ENCODE measurements at places on chromosomes 5 and 9.
A peak's percentile ranks its signal among the peaks of the same experiment; 100 is the strongest.

GRCh38 chr9:14405176-14405706, 91.3 kb upstream of the NFIB start:
- no peak for DNase-seq

DNA sequence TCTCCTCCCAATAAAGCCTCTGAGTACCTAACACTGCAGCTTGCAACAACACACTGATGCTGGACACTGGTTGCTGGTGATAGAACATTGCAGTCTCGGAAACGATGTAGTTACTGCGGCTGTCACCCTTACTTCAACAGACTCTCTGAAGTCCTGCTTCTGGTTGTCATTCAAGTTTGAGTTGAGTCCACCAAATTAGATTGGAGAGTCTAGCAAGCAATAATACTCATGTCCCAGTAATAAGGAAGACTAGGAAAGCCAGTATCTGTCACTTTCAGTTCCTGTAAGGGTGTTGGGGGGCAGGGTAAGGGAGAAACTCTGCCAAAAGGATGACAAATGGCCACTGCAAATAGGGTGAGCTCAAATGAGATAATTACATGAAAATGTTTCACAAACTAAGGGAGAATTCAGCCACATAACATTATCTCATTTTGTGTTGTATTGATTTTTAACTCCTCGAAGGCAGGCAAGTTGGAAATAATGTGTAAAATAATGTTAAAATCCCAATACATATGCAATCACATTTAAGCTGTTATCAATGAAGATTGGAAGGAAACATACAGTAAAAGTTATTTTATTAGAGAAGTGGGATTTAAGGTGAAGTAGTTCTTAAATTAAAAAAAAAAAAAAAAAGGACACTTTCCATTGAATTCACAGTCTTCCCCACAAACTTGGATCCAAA, 849 bp upstream of the IFT74 start:
- no peak for DNase-seq

GRCh38 chr5:106843812-106844416, 826.8 kb downstream of the EFNA5 start:
- peak; percentile 8 for DNase-seq

DNA sequence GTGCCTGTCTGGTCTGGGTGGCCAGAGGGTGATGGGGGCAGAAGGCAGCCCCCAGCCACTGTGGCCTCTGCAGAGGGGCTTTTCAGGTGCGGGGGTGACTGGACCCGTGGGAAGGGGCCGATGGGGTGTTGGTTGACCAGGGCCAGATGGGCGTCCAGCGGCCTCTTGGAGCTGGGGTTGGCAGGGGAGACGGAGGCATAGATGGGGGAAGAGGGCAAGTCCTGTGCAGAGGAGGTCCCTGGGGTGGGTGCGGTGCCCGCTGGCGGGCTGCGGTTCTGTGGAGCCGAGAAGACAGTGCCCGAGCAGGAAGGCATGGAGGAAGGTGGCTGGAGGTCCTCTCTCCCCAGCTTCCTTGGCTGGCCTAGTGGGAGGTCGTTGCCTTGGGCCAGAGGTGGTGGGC, 18.7 kb upstream of the AKNA start:
- DNase-seq = no peak

- no peak for DNase-seq
Observed at GRCh38 chr9:137149363-137149762, 10.4 kb downstream of the GRIN1 start.

GRCh38 chr9:20407013-20407412, 215.3 kb downstream of the MLLT3 start:
- no peak for DNase-seq

- no peak for DNase-seq
Observed at GRCh38 chr5:66230551-66230950, 86.5 kb downstream of the SREK1 start.

DNA sequence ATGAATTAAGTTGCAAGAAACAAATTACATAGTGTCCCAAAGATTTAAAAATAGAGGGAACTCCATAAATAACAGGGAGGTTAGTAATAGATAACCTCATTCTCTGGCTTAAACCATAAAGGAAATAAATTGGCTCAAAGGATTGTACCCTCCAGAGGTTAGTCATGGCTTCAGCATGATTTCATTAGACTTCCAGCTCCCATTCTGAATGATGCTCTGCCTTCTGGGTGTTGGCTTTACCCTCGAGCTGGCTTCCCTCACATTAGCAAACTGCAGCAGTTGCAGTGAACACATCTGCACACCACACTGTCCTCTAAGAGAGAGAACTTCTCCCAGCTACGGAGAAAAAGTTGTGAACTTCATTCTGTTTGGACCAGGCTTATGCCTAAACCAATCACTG, 70.4 kb downstream of the RGS7BP start:
- DNase-seq = no peak

- no peak for DNase-seq
Observed at GRCh38 chr9:76166526-76166925, 227.7 kb downstream of the RFK start.

DNA sequence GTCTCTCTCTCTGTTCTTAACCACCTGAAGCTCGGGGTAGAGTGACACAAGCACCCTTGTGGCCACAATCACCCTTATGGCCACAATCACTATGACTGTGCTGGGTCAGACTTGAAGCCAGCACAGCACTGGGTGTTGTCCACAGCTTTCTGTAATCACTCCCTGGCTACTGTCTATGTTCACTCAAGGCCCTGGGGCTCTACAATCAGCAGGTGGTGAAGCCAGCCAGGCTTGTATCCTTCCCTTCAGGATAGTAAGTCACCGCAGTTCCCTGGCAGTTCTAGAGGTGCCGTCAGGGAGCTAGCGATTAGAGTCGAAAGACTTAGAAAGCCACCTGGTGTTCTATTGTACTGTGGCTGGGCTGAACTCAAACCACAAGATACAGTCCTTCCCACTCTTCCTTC, 44.2 kb downstream of the GDA start:
- no peak for DNase-seq

- DNase-seq = no peak
Observed at GRCh38 chr5:59299006-59299405, 594.5 kb downstream of the PDE4D start.

- no peak for DNase-seq
Observed at GRCh38 chr5:72692231-72692637, 124.2 kb upstream of the TNPO1 start.

DNA sequence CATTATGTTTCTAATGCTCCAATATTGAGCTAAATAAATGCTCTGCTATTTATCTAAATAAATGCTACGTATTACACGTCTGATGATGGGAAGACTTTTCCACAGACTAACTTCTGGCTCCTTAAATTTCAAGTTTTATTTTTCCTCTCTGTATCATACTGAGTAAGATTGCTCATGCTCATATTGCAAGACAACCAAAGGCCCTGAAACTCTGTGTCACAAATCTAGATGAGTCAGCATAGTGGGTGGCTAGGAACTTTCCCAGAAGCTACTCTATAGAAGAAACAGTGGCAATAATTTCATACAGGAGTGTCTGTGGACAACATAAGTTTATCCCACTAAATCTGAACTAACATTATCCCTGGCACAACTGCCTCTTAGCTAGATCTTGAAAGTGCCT, 53.0 kb upstream of the RFX3 start:
- no peak for DNase-seq

DNA sequence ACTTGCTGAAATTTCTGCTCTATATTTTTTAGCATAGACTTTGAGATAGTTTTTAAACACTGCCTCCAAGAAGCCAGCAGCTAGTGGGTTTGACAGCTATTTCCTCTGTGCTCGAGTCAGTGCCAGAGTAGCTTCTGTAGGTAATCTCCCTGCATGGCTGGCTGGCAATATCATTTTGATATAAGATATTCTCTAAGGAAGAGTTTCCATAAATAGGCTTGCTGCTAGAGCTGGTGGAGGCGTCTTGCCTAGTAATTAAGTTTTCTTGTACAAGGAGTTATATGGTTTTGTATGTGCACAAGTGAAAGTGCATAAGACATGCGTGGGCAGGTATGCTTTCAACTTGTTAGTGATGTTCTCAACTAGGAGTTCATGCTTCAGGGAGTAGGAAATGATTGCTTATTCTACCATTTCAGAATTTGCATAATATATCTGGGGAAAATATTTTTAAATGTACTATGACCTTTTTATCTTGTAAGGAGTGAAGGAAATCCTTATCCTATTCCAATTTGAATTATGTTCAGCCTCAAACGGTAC, 74.1 kb upstream of the CCL21 start:
- DNase-seq = no peak

DNA sequence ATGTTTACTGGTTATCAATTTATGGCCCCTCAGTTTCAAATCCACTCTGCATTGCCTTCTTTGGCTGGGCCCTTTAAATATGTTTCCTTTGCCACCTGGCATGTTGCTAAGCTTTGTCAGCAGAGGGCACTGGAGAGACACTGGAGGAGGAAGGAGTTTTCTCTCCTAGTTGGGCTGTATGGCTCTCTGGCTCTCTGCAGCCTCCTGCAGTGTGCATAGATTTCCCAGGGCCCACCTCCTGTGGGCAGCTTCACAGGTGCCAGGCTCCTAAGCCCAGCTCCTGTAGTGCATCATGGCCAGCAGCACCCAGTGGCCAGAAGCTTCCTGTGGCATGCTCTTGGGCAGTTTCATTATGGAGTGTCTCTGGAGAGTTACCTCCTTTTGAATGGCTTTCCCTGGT, 23.3 kb downstream of the CAVIN4 start:
- DNase-seq = peak; percentile 83

- no peak for DNase-seq
Observed at GRCh38 chr9:121878271-121878822, 214.8 kb downstream of the TTLL11 start.

DNA sequence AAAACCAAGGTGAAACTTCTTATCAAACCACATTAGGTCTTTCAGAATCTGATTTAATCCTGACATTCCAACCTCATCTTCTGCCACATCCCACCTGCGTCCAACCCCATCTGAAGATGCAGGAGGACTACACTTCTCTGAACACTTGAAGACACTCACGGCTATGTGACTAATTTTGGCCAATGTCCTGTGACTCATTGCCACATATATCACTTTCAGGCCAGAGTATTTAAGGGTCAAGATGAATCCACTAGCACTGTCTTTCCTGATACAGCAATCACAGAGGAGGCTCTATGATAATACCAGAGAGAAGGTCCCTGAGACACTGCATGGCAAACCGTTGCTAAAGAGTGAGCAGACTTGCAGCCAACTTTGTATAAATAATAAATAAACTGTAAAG, 323.4 kb downstream of the NR2F1-AS1 start:
- no peak for DNase-seq

- DNase-seq = no peak
Observed at GRCh38 chr5:101346447-101346846, 443.4 kb upstream of the ST8SIA4 start.

DNA sequence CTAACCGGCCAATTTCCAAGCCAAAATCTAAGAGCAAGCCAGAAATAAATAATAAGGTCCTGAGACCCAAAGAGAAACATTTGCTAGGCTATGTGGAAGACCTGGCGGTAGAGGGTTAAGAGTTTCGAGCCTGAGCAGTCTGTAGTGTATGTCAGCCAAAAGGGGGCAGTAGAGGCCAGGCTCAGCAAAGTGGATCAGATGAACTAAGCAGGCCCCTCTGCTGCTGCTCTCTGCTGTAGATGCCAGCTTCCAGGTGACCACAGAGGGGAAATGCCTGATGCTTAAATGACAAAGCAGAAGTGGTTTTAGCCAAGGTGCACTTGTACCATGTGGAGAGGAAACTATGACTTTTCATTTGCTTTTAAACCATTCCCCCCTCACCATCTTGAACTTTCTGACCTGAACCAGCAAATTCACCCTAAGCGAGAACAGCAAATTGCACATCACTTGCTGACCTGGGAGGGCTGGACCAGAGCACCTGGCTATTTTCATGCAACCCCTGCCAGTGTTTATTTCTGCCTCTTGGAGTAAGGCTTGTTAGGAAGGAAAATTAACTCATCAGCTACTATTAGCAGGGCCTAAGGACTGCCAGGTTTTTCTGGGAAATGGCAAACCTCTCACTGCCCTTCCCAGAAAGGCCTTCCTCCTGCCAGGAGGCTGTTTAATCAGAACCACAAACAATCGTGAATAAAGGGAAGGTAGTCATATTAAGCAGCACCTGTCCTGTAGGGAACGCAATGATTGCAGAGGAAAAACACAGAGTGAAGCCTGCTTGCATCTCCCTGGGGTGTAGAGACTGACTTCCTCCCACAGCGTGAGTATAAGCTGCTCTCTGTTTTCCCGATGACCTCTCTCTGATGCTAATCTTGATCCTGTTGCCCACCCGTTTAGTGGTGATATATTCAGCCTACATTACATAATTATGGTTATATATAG, 818.2 kb downstream of the TLR4 start:
- peak; percentile 66 for DNase-seq

GRCh38 chr9:85089188-85089969, 419.9 kb downstream of the NTRK2 start:
- no peak for DNase-seq

DNA sequence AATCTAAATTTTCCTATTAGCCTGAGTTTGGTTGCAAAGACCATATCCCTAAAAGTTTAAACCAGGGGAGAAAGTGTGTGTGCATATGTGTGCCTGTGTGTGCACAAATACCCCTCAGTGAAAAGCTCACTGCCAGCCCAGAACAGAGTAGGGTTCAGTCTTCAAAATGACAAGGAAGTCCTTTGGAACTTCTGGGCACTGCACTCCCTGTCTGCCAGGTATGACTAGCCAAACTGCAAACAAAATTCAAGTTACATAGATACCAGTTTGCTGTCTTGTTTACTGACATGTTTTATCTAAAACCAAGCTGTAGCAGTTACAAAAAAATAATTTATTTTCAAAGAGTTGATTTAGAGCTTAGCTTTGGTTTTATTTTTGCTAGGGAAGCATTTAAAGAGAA, 100.1 kb downstream of the ARHGEF28 start:
- no peak for DNase-seq

DNA sequence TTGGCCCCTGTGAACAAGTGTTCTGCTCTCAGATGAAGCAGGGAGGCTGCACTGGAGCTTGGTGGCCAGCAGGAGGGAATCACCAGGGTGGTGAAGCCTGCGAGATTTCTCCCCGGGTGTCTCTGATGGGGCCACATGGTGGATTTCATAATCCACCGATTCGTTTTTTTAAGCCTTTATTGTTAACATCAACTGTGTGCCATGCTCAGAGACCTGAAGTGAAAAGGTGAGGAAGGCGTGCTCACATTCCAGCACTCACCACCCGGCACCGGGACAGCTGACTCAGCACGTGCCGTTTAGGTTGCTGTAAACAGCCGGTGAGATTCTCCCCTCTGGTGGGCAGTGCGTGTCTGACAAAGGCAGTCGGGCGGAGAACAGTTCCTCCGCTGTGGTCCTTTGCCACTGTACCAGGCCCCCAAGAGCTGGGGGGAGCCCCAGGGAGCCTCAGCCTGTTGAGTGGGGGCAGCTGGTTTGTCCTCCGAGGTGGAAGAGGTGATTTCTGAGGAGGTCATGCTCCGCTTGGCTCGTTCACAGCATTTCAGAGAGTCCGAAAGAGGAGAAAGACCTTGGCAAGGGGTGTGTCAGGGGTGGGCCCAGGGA, 12.7 kb upstream of the AHRR start:
- no peak for DNase-seq

- DNase-seq = no peak
Observed at GRCh38 chr5:43348207-43348606, 35.0 kb upstream of the HMGCS1 start.

GRCh38 chr5:1285883-1286291, 9.0 kb downstream of the TERT start:
- no peak for DNase-seq

GRCh38 chr5:37739817-37740261, 100.0 kb downstream of the GDNF start:
- DNase-seq = no peak

- DNase-seq = no peak
Observed at GRCh38 chr5:112308608-112309007, 110.5 kb downstream of the EPB41L4A start.

GRCh38 chr5:6666762-6667161, 33.5 kb downstream of the SRD5A1 start:
- DNase-seq = no peak
